ENCODE measurements at places on chromosomes 12 and 14. TPM values are rescaled to one million over a fixed set of nuclear protein-coding genes. Genes with fewer than 3 reads are reported as not detected.

- no peaks in the 10 kb centered on the region for H3K27me3 ChIP-seq
- no peaks in the 10 kb centered on the region for H3K36me3 ChIP-seq
- H3K27ac ChIP-seq = no peak overlapping the region
- no peaks in the 10 kb centered on the region for H3K4me1 ChIP-seq
These were observed 64.8 kb upstream of the PLEKHG3 start for GRCh38 chr14:64639340-64639821.

DNA sequence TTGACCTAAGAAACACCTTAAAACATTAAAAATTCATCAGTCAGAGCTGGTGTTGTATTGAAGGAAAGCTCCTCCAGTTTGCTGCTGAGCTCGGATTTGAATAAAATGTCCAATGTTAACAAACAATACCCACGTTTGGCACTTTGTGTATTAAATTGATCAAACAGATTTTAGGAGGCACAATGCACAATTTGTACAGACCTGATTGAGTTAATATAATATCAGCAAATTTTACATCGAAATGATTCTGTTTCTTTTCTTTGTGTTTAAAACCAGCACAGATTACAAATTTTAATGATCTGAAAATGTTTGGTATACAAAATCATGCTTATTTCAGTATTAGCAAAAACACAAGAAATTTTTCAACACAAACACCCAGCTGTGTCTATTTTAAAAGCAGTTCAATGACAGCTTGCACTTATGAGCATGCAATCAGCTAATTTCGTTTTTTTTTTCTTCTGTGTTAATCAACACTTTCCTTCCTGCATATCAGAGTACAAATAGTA, 2.8 kb upstream of the FOXG1 start:
- no peaks in the 10 kb centered on the region for H3K36me3 ChIP-seq
- H3K27me3 ChIP-seq = peaks cover 27% of the 10 kb centered on the region
- H3K4me1 ChIP-seq = peaks cover 15% of the 10 kb centered on the region
- H3K4me3 ChIP-seq = no peak overlapping the region
- H3K27ac ChIP-seq = no peak overlapping the region

- no peak overlapping the region for H3K4me3 ChIP-seq
- DNase-seq = no peak
- no peaks in the 10 kb centered on the region for H3K36me3 ChIP-seq
- no peaks in the 10 kb centered on the region for H3K27me3 ChIP-seq
- no peaks in the 10 kb centered on the region for H3K4me1 ChIP-seq
These were observed 12.7 kb upstream of the LRIG3 start for GRCh38 chr12:58932806-58933681.

DNA sequence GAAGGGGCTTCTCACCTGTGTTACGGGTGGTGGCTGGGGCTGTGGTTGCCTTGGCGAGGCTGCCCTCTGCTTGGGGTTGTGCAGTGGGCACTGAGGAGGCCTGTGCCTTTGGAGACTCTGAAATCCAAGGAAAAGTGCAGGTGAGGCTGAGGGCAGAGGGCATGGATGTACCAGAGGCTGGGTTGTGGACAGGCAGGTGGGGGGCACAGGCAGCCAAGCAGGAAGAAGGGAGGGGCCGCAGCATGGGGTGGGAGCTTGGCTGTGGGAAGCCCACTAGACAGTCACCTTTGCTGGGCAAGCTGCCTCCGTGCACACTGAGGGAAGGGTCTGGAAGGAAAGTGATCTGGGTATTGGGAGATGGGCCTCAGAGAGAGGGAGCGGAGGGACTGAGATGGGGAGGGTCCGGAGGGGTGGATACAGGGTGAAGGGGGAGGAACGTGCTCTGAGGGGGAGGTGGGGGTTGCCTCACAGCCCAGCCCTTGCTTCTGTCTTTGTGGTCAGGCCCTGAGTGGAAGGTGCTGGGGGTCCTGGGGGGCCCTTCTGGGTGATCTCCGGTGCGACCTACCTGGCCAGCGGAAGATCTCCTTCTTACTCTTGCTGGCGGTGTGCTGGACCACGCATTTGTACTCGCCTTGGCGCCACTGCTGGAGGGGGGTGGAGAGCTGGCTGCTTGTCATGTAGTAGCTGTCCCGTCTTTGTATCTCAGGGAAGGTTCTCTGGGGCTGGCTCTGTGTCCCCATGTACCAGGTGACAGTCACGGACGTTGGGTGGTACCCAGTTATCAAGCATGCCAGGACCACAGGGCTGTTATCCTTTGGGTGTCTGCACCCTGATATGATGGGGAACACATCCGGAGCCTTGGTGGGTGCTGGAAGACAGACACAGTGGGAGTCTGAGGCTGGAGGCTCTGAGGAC, 318.7 kb downstream of the TMEM121 start:
- no peak overlapping the region for H3K4me3 ChIP-seq
- no peaks in the 10 kb centered on the region for H3K27me3 ChIP-seq
- no peaks in the 10 kb centered on the region for H3K36me3 ChIP-seq
- no peaks in the 10 kb centered on the region for H3K4me1 ChIP-seq
- DNase-seq = no peak

DNA sequence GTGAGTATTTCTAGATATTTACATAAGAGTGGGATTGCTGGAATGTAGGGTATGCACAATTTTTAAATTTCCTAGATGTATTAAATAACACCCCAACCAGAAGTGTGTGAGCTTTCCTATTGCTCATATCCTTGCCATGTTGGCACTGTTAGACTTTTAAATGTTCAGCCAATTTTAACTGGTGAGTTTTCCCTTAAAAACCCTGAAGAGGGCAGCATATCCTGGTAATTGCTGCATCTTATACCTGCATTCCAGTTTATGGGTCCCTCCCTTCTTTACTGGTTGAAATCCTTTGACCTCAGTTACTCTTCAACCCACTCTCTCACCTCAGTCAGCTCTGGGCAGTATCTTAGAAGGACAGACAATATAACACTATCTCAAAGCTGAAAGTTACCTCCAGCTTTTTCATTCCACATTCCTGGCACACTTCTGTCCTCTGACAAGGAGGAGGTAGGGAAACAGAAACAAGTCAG, 270.6 kb downstream of the PAWR start:
- no peak overlapping the region for H3K4me3 ChIP-seq
- no peaks in the 10 kb centered on the region for H3K27me3 ChIP-seq
- peak overlapping the region; percentile 87 for H3K27ac ChIP-seq
- peaks cover 4% of the 10 kb centered on the region for H3K4me1 ChIP-seq
- DNase-seq = no peak
- H3K36me3 ChIP-seq = no peaks in the 10 kb centered on the region

DNA sequence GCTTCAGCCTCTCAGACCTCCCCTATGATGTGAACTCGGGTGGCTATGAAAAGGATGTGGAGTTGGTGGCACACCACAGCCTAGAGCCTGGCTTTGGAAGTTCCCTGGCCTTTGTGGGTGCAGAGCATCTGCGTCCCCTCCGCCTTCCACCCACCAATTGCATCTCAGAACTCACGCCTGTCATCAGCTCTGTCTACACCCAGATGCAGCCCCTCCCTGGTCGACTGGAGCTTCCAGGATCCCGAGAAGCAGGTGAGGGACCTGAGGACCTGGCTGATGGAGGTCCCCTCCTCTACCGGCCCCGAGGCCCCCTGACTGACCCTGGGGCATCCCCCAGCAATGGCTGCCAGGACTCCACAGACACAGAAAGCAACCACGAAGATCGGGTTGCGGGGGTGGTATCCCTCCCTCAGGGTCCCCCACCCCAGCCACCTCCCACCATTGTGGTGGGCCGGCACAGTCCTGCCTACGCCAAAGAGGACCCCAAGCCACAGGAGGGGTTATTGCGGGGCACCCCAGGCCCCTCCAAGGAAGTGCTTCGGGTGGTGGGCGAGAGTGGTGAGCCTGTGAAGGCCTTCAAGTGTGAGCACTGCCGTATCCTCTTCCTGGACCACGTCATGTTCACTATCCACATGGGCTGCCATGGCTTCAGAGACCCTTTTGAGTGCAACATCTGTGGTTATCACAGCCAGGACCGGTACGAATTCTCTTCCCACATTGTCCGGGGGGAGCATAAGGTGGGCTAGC, 7.0 kb upstream of the RPS26 start:
- DNase-seq = no peak
- no peak overlapping the region for H3K27ac ChIP-seq
- no peaks in the 10 kb centered on the region for H3K4me1 ChIP-seq
- H3K36me3 ChIP-seq = no peaks in the 10 kb centered on the region

DNA sequence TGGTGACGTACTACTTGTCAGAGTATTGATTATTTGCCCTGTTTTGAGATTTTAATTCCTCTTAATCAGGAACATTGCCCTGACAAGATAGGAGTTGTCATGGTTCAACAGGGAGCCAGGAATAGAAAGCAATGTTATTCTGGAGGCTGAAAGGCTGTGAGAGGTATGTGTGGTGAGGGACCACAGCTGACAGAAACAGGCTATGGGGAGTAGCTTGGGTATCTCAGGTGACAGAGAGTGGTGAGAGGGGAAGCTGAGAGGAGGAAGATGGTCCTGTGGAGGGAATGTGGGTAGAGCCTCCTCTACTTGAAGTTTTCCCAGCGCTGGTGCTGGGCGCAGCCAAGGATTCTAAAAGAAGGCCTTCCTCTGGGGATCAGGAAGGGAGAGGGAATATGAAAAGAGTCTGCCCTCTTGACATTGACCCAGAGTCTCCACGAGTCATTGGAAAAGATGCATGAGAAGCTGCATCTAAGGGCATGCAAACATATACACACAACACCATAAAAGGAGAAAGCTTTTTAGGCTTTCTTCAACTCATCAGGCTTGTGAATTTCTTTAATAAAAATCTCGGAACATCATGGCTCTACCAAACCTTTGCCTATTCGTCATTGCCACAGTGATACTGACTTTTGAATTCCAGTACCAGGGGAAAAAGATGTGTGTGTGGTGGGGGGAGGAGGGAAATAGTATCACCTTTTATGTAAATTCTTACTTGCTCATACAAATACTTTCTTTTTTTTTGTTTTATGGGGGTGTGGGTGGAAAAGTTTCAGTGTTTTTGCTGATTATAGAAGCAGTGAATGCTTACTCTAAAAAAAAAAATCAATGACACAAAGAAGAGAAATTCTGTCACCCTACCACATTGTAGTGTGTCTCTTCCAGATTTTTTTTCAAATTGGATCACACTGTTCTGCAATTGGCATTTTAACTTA, 39.9 kb upstream of the DHRS7 start:
- DNase-seq = no peak
- H3K4me1 ChIP-seq = no peaks in the 10 kb centered on the region
- H3K27ac ChIP-seq = no peak overlapping the region
- H3K27me3 ChIP-seq = no peaks in the 10 kb centered on the region

- H3K27me3 ChIP-seq = no peaks in the 10 kb centered on the region
- H3K36me3 ChIP-seq = no peaks in the 10 kb centered on the region
- no peaks in the 10 kb centered on the region for H3K4me1 ChIP-seq
- no peak overlapping the region for H3K4me3 ChIP-seq
- no peak for DNase-seq
- H3K27ac ChIP-seq = no peak overlapping the region
These were observed 103.4 kb downstream of the PAWR start for GRCh38 chr12:79587368-79587767.

DNA sequence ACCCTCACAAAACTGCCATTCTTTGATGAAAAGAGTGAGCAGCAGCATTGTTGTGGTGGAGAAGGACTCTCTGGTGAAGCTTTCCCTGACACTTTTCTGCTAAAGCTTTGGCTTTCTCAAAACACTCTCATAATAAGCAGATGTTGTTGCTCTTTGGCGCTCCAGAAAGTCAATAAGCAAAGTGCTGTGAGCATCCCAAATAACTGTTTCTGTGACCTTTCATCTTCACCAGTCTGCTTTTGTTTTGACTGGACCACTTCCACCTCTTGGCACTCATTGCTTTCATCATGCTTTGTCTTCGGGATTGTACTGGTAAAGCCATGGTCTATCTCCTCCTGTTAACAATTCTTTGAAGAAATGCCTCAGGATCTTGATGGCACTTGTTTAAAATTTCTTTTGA, 424.7 kb upstream of the TMPO start:
- no peaks in the 10 kb centered on the region for H3K4me1 ChIP-seq
- H3K36me3 ChIP-seq = no peaks in the 10 kb centered on the region
- no peak overlapping the region for H3K27ac ChIP-seq
- H3K4me3 ChIP-seq = no peak overlapping the region

DNA sequence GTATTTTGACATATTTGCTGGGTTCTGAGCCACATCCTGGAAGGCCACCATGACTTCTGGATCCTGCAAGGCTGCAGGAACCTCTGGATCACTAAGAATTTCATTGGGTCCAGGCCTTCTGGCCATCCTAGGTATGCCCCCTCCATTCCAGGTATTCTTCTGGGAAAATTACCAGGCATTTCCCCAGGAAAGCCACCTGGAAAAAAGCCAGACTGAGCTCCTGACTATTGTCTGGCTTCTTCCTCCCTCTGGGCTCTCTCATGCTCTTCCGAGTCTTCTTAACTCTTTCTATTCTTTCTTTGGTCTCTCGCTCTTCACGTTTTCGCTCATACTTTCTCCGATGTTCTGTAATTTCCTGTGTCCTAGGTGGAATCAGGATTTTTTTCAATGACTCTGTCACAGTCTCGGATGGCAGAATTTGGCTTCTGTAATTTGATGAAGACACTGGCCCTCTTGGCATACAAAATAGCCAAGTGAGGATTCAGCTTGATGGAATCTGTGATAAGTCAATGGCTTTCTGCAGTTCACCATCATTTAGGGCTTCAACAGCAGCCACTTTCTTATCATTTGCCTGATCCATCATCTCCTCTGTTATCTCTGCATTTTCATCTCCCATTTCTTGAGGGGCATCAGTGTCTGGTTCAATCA, 42.6 kb downstream of the ATP23 start:
- no peak overlapping the region for H3K27ac ChIP-seq
- no peak for DNase-seq
- H3K4me3 ChIP-seq = no peak overlapping the region
- no peaks in the 10 kb centered on the region for H3K4me1 ChIP-seq
- no peaks in the 10 kb centered on the region for H3K27me3 ChIP-seq

GRCh38 chr14:65280653-65281052, 131.9 kb upstream of the FUT8 start:
- no peak for DNase-seq
- no peak overlapping the region for H3K27ac ChIP-seq

- no peak for DNase-seq
- H3K27me3 ChIP-seq = no peaks in the 10 kb centered on the region
- H3K4me3 ChIP-seq = no peak overlapping the region
- no peak overlapping the region for H3K27ac ChIP-seq
- no peaks in the 10 kb centered on the region for H3K36me3 ChIP-seq
- H3K4me1 ChIP-seq = no peaks in the 10 kb centered on the region
These were observed 420.8 kb downstream of the EGLN3 start for GRCh38 chr14:33529787-33530757.

DNA sequence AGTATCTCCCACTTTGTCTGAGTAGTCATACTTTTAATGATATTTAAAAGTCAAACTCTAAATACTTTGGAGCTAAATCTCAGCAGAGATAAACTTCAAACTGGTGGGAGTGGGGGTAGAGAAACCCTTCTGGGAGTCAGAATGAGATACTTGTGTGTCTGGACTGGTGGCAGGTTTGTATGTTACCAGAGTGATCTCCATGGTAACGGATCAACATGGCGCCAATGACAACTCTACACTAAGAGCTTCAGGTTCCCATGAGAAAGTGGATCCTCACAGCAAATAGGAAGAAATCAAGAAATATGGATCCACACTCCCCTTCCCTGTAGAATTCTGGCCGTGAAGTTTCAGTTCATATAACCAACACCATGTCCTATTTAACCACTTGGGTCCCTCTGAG, 121.9 kb downstream of the ETV6 start:
- H3K27me3 ChIP-seq = no peaks in the 10 kb centered on the region
- H3K36me3 ChIP-seq = no peaks in the 10 kb centered on the region
- H3K4me3 ChIP-seq = no peak overlapping the region
- DNase-seq = no peak
- no peaks in the 10 kb centered on the region for H3K4me1 ChIP-seq
- no peak overlapping the region for H3K27ac ChIP-seq

VEZT gene
- total RNA-seq = 172 TPM

AGAP2 gene
- total RNA-seq = 3.8 TPM

PRDM4 gene
- 5.6 TPM for total RNA-seq

MYO1A gene
- total RNA-seq = 0.59 TPM

TMPRSS12 gene
- total RNA-seq = not detected
